Liver (tissue), 10 donors: ENCODE measurements at places on chromosomes 16 and 17. TPM values are rescaled to one million over a fixed set of nuclear protein-coding genes. Genes with fewer than 3 reads are reported as not detected.

DNA sequence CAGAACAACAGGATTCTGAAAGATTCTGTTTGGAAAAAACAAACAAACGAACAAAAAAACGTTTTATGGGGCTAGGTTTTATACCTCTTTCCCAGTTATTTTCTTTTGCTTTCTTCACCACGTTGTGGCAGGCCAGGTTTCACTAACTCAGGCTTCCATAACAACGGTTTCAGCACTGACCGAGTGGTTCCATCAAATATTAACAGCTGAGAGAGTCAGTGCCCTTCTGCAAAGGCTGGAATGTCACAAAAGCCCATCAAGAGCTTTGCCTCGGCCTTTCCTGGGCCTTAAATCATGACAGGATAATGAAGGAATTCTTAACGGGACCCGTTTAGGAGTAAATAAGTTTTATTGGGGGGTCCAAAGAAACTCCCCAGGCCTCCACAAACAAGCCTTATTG, 34.2 kb downstream of the MPHOSPH6 start:
- H3K36me3 ChIP-seq, result no peaks in the 10 kb centered on the region
- H3K27me3 ChIP-seq, result no peaks in the 10 kb centered on the region
- H3K4me3 ChIP-seq, result no peak overlapping the region
- H3K4me1 ChIP-seq, result no peaks in the 10 kb centered on the region
- DNase-seq, result no peak
- no peak overlapping the region for H3K27ac ChIP-seq

DNA sequence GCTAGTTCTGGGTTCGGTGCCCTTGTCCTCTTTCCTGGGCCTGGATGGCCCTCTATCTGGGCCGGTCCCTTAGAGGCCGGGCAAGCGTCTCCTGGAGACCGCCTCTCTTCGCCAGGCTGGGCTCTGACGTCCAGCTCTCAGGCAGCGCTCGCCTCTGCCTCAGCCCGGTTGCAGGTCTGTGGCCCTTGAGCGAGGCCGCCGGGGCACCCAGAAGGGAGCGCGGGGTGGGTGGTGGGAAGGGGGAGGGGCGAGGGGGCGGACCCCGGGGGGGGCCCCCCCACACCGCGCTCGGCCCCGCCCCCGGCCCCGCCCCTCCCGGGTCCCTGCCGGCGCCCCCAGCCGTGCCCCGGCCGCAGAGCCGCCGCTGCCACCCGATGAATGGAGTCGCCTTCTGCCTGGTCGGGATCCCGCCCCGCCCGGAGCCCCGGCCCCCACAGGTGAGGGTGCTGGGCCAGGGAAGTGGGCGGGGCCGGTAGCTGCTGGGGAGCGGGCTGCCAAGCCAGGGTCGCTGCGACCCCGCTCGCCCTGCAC, at the start of gene ARHGAP23:
Gene ARHGAP23 (plus strand): TSS at position 353 of the 531 bp plus-strand sequence. CDS start 22 bp downstream, at position 375.
- peak within 1 kb of the TSS; percentile 69 for H3K4me3 ChIP-seq
- H3K27ac ChIP-seq, result peak within 1 kb of the TSS; percentile 76
- no peaks in the 10 kb centered on the region for H3K27me3 ChIP-seq

DNA sequence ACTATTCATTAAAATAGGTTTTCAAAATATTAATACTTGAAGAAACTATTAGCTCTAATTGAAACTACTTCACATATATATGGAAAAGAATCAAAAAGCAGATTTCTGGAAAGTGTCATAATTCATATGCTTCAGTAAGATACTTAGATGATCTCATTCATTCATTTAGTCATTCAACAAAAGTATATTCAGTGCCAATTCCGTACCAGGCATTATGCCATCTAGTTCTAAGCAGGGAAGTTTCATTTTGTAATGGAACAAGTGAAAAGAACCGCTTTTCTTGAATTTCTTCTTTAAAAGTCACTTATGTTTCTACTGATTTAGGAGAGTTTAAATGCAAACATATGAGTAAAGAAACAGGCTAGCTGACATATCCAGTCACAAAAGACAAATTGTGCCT, 118.3 kb upstream of the FAM20A start:
- no peak for DNase-seq
- no peak overlapping the region for H3K4me3 ChIP-seq
- no peaks in the 10 kb centered on the region for H3K4me1 ChIP-seq
- no peaks in the 10 kb centered on the region for H3K36me3 ChIP-seq
- H3K27me3 ChIP-seq, result no peaks in the 10 kb centered on the region

DNA sequence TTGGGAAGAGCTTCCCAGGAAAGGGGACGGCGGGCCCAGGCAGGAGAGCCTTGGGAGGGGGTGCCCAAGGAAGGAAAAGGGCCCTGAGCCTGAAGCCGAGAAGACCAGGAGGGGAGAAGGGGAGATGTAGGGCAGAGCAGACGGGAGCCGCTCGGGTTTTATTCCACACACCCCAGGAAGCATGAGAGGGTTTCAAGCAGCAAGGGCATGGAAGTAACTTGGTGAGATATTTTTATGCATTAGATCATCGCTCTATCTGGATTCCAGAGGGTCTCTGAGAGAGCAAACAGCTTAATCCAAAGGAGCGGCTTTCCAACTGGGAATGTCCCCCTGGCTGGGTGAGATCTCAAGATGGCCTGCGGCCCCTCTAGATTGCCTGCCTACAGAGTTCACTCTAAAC, 171.0 kb downstream of the IRX3 start:
- DNase-seq, result no peak
- no peak overlapping the region for H3K27ac ChIP-seq
- no peak overlapping the region for H3K4me3 ChIP-seq
- no peaks in the 10 kb centered on the region for H3K4me1 ChIP-seq

GRCh38 chr17:55702150-55702549, 20.5 kb downstream of the TMEM100 start:
- no peaks in the 10 kb centered on the region for H3K4me1 ChIP-seq
- no peak overlapping the region for H3K27ac ChIP-seq
- no peaks in the 10 kb centered on the region for H3K36me3 ChIP-seq
- no peak overlapping the region for H3K4me3 ChIP-seq
- no peaks in the 10 kb centered on the region for H3K27me3 ChIP-seq

DNA sequence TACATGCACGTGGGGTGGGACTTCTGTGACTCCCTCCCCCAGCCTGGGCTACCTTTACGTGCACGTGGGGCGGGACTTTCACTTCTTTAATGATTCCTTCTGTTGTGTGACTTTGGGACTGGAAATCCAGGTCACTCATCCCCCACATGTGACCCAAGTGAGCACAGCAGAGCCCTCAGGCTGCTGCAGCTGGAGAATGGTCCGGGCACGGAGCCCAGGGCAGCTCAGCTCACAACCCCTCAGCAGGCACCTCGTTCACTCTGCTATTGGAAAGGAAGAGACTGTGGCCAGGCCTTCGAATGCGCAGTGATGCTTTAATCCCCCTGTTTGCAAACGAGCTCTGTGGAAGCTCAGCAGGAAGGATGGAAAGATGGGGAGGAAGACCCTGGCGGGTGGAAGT, 14.7 kb downstream of the DBNDD1 start:
- no peaks in the 10 kb centered on the region for H3K4me1 ChIP-seq
- no peak for DNase-seq
- no peaks in the 10 kb centered on the region for H3K36me3 ChIP-seq

- H3K4me1 ChIP-seq, result peaks cover 3% of the 10 kb centered on the region
- no peak overlapping the region for H3K4me3 ChIP-seq
- no peaks in the 10 kb centered on the region for H3K36me3 ChIP-seq
Measured at GRCh38 chr16:81201267-81201666, 37.2 kb upstream of the BCO1 start.

- DNase-seq, result peak; percentile 63
- peak overlapping the region; percentile 42 for H3K4me3 ChIP-seq
- no peaks in the 10 kb centered on the region for H3K36me3 ChIP-seq
- peaks cover 30% of the 10 kb centered on the region for H3K4me1 ChIP-seq
- no peaks in the 10 kb centered on the region for H3K27me3 ChIP-seq
Measured at GRCh38 chr16:85514598-85515318, 98.4 kb upstream of the GSE1 start.

TMC5 gene
- total RNA-seq, result 0.50 TPM
